Activated T-helper 1 cell treated with anti-CD3 and anti-CD28 coated beads, Interleukin-2, amount 50 U/mL, for 16 hours (primary cell): ENCODE measurements at places on chromosomes 16 and 17.
A peak's percentile ranks its signal among the peaks of the same experiment; 100 is the strongest.

- no peak for DNase-seq
Observed at GRCh38 chr16:85601272-85601639, 11.9 kb upstream of the GSE1 start.

- DNase-seq: no peak
Observed at GRCh38 chr17:11324846-11325420, 83.9 kb downstream of the SHISA6 start.

GRCh38 chr16:71622088-71622487 lies 3.9 kb upstream of the MARVELD3 start:
- DNase-seq: no peak

GRCh38 chr16:8295513-8296237 lies 294.6 kb downstream of the TMEM114 start:
- DNase-seq: no peak

DNA sequence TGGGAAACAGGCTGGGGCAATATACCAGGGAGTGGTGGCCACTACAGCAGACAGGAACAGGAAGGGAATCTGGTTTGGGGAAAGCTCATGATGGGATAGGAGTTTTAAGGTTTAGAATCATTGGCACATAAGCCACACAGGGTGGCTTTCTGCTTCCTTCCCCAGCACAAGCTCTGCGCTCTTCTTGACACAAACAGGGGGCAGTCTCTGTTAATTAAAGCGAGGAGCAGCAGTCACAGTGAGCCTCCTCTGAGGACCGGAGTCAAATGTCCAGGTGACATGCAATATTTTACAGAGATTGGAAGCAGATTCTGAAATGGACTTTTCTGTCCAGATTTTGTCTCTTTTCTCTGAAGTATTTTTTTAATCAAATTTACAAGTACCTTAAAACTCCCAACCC lies 2.8 kb upstream of the SHISA9 start:
- DNase-seq: no peak

DNA sequence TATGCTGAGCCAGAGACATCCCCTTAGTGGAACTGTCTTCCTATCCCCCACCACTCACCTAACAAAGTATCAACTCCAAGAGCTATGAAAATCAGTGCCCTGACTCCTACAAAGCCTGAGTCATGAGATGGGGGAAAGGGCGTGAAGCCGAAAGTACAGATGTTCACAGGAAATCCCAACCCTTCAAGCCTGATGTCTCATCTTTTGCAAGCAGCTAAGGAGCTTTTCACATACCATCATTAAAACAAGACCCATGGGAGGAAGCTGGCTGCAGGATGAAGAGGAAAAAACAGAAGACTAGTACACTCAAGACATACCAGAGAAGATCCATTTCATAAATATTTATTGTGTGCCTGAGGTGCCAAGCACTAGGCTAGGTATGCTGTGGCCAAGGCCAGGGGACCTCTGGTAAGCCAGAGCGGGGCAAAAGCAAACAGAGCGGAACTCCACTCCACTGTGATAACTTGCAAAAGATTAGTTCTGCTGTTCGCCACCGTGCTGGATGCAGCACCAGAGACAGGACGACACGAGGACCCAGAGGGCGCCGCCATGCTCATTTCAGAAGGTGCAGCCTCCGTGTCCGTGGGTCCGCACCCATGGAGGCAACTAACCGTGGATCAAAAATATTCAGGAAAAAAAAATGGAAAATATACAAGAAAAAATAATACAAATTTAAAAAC lies 4.5 kb upstream of the MNT start:
- no peak for DNase-seq

GRCh38 chr16:12433691-12434390 lies 369.8 kb downstream of the CPPED1 start:
- DNase-seq: no peak

GRCh38 chr17:34435182-34435928 lies 72.3 kb upstream of the CCL1 start:
- DNase-seq: no peak

DNA sequence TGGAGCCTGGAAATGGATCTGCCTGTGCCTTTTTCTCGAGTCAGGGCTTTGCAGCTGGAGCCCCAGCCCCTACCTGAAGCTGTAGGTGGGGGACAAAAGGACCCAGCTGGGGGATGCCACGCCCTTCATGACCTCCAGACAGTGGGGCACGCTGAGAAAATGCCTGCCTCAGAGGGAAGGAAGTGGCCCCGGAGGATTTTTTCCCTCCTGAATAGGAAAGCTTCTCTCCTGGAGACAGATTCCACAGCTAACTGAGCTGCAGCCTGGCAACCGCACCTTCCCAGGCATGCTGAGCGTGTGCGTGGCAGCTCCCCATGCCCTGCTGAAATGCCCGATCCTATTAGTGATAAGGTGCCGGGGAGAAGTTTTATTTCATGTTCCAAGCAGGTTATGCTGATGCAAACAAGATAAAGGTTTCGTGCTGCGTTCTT lies 58.0 kb downstream of the AIPL1 start:
- DNase-seq: no peak

DNA sequence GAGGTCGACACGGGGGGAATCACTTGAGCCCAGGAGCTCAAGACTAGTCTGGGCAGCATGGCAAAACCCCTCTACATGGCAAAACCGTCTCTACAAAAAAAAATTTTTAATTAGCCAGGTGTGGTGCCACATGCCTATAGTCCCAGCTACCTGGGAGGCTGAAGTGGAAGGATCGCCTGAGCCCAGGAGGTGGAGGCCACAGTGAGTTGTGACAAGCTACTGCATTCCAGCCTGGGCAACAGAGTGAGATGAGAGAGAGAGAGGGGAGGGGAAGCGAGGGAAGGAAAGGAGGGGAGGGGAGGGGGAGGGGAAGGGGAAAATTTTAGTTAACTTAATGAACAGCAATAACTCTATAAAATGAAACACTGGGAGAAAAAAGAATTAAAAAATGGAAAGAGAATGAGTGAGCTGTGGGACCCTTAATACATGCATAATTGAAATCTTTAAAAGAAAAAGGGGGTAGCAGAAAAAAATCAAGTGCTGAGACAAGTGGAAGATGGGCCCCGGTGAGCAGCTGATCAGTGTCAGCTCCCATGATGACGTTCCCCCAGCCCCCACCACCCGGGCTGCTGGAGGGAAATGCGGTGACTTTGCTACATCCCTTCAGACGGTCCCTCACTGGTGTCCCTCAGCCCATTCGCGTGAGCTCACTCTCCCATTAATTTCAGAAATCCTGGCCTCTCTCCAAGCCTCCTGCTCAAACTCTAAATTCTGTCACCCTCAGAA lies 2.7 kb downstream of the ASGR2 start:
- DNase-seq: no peak

GRCh38 chr16:46982335-46982734 lies 8.9 kb upstream of the DNAJA2 start:
- no peak for DNase-seq

GRCh38 chr16:17251496-17251895 lies 219.3 kb downstream of the XYLT1 start:
- DNase-seq: no peak

- DNase-seq: peak; percentile 63
Observed at GRCh38 chr17:9576521-9577372, at the start of gene CFAP52. Gene CFAP52 (plus strand): TSS chr17:9576642. CDS start chr17:9576696, 54 bp downstream.

DNA sequence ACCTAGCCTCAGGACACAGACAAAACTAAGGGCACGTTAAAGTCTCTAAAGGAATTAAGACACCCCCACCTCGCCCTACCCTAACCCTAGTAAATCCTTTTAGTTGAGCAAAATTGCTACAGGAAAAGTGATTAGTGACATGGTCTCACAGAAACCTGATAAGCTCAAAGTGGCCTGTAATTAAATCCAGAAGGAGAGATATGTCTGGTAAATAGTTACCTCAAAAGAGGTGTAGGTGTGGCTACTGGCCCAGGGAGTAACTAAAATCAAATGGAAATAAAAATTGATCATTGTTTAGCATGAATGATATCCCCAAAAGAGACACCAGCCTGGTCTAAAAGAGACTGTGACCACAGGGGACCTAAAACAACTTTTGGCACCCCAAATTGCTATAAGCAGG lies 168.3 kb downstream of the SLC39A11 start:
- DNase-seq: no peak

- DNase-seq: no peak
Observed at GRCh38 chr16:1815461-1815860, 11.2 kb downstream of the HAGH start.

GRCh38 chr16:85869785-85870558 lies 29.0 kb upstream of the IRF8 start:
- DNase-seq: no peak
